Central memory CD4-positive, alpha-beta T cell (primary cell): ENCODE measurements at places on chromosomes 16 and 17.

GRCh38 chr16:60945225-60945624 is 1091.0 kb downstream of the CDH8 start:
- DNase-seq = no peak

DNA sequence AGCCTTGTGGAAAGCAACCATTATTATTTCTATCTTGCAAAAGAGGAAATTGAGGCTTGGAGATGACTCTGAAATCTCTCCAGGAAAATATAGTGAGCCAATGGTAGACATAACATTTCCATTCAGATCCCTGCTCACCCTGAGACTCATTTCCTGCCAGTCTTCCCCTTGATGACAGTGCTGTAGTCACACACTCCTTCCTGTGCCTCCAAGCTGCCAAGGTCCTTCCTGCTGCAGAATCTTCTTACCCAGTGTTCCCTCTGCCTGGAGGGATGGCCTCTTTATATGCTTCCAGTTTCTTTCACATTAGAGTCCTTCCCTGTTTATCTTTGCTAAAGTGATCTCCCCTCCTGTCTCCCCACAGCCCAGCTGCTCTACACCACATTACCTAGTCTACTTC is 648.1 kb downstream of the TOX3 start:
- DNase-seq = no peak

DNA sequence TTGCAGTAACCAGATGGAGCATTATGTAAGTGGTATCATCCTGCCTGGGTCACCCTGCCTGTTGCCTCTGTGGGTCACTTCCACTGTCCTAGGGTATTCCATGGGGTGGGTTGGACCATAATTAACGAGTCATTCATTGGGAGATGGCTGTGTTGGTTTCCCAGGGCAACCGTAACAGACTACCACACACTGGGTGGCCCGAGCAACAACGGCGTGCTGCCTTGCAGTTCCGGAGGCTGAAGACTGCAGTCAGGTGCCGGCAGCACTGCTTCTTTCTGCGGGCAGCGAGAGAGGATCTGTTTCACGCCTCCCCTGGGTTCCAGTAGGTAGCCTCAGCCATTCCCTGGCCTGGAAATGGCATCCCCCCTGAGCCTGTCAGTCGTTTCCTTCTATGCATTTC is 28.9 kb upstream of the CMIP start:
- no peak for DNase-seq

- DNase-seq = no peak
Observed at GRCh38 chr17:48723423-48724250, 652 bp downstream of the PRAC2 start.

GRCh38 chr16:35692824-35693223 is 2233.4 kb downstream of the TP53TG3F start:
- DNase-seq = no peak

DNA sequence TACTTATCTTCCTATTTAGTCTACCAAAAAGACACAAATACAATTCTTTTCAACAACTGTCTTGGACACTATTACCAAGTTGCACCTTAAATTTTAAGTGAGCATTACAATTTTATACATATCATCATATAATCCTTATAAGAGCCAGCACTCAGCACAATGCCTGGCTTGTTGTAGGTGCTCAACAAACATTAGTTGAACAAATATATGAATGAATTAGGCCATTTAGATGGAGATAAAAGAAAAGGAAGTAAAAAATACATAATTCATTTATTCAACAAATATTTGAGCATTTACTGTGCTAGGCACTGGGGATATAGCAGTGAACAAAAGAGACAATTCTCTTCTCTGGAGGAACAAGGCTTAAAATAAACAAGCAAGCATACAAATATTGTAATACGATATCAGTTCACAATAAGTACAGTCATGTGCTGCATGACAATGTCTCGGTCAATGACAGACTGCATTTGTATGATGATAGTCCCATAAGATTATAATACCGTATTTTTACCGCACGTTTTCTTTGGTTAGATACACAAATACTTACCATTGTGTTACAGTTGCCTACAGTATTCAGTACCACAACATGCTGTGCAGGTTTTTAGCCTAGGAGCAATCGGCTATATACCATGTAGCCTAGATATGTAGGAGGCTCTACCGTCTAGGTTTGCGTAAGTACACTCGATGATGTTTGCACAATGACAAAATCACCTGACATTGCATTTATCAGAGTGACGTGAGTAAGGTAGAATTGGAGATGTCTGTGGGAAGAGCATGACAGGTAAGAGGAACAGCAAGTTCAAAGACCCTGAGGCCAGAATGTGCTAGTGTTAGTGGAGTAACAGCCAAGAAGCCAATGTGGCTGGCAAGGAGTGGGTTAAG is 86.4 kb upstream of the HS3ST2 start:
- DNase-seq = no peak

- DNase-seq = no peak
Observed at GRCh38 chr16:49012961-49013726, 268.5 kb downstream of the CBLN1 start.

GRCh38 chr16:11315510-11315909 is 29.7 kb upstream of the RMI2 start:
- no peak for DNase-seq

DNA sequence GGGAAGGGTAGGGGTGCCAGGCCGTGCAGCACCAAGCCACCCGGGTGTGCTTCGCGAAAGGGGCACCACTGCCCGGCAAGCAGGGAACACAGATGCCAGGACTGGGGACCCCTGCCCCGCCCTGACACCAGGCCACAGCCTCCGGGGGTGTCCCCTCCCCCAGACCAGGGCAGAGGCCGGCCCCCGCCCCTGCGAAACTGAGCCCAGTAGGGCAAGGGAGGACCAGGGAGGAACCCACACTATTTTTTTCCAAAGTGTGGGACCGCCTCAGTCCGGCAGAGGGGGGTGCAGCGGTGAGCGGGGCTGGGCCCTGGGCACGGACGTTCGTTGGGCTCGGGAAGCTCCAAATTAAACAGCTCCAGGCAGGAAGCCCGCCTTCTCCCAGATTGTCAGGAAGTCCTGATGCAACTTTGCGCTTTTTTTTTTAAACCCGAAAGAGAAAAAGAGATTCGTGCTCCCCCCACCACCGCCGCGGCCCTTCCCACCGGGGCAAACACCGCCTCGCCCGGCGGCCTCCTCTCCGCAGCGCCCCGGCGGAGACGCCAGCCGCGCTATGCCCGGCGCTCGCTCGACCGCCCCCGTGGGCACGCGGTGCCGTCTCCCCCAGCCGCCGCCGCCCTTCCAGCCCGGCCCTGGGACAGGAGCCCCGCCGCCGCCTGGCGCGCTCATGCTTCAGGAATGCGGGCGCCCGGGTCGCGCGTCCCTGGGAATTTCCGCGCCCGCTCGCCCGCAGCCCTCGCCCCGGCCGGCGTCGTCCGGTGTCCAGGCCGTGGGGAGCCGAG is 755 bp downstream of the PIEZO1 start:
- no peak for DNase-seq

GRCh38 chr17:68792042-68792685 is 163.0 kb downstream of the ABCA8 start:
- no peak for DNase-seq

- peak; percentile 92 for DNase-seq
Observed at GRCh38 chr17:78130437-78131101, at the start of gene TMC8. TMC8 (plus strand) TSS chr17:78130771; CDS start chr17:78131589, 818 bp downstream.

DNA sequence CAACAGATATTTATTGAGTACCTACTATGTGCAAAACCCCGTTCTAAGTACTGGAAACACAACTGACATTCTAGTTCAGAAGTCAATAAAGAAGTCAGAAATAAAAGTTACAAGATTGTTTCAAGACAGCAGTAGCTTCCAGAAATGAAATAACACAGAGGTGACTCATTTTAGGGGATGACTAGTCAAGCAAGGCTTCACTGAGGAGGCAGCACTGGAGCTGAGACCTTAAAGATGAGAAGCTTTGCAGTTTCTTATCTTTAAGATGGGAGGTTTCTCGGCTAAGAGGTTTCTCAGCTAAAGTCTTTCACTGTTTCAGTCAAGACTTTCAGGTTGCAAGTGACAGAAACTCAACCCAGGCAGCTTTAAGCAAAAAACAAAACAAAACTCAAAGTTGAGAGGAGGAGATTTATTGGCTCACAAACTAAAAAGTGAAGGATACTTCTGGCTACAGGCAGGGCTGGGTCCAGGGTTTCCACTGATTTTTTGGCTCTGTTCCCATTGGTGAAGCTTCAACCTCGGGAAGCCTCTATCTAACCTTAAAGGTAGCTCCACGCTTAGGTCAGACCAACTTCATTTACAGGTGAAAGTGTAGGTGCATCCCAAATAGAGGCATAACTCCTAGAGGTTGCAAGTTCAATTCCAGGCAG is 7.4 kb upstream of the MMP2 start:
- DNase-seq = no peak

- no peak for DNase-seq
Observed at GRCh38 chr16:75272097-75272551, 20.7 kb upstream of the BCAR1 start.

- DNase-seq = no peak
Observed at GRCh38 chr17:36001862-36002603, 680 bp upstream of the CCL15 start.

DNA sequence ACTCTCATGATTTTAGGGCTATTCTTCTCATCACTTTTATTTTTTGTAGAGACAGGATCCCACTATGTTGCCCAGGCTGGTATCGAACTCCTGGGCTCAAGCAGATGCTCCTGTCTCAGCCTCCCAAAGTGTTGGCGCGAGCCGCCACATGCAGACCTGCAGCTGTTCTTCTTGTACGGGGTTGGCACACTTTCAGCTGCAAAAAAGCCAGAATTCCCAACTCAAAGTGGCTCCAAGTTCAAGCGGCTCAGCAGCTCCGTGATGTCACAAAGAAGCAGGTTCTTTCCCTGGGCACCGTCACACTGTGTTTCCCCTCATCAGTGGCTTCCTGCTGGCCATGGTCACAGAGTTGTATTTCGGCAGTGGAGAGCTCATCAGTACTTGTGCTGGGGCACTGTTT is 6.7 kb upstream of the SBK1 start:
- DNase-seq = no peak

GRCh38 chr16:31001507-31002249 is 8.8 kb downstream of the STX1B start:
- DNase-seq = no peak

GRCh38 chr16:10987361-10988163 is 43.2 kb downstream of the CLEC16A start:
- peak; percentile 31 for DNase-seq

DNA sequence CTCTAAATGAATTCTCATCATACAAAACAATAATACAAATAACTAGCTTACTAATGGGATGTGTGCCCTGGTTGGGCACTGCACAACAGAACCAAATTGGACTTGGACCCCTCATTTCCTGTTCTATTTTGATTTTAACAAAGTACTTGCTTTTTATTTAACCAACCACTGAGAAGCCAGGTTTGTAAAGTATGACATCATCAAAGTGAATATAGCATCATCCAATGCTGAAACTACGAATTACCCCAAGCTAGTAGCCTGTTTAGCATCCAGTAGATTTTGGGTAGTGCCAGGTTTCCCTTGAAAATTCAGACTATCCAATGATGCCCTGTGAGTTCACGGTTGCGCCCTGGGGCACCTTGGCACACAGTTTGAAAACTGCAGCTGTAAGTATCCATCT is 51.0 kb downstream of the HYDIN start:
- DNase-seq = no peak

DNA sequence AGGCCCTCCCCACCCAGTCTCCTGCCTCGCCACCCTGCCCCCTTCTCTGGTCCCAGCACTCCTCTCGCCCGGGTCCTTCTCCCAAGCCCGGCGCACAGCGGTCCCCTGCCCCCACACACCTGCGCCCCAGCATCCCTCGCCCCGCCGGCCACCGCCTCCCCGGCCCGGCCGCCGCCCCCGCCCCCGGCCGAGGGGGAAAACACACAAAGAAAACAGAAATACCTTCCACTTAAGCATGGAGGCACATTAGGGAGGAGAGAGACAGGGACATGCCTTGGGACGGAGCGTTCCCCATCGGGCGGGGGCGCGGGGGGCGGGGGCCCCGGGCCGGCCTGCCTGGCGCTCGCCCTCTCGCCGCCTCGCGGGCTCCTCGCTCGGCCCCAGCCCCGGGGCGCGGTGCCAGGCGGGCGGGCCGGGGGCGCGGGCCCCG is 326 bp downstream of the SRCIN1 start:
- DNase-seq = no peak

- DNase-seq = no peak
Observed at GRCh38 chr17:21199856-21200255, 14.1 kb downstream of the TMEM11 start.

DNA sequence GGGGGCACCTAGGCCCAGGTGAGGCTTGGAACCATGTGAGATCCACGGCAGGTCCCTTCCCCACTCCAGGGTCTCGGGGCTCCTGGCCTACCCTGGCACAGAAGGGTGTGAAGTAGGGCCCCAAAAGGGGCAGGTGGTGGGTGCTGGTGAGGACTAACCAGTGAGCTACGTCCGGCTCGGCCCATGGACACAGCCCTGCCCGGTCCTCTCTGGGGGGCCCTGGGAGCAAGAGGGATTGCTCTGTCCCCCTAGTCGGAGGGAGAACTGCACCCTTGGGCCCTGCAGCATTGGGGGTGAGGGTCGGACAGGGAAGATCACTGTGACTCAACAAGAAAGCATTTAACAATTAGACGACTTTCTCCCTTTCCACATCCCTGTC is 2.9 kb downstream of the ENPP7 start:
- DNase-seq = no peak

GRCh38 chr17:37543637-37544052 is 54.0 kb downstream of the DUSP14 start:
- DNase-seq = no peak

- peak; percentile 28 for DNase-seq
Observed at GRCh38 chr17:37527249-37527851, 37.7 kb downstream of the DUSP14 start.

DNA sequence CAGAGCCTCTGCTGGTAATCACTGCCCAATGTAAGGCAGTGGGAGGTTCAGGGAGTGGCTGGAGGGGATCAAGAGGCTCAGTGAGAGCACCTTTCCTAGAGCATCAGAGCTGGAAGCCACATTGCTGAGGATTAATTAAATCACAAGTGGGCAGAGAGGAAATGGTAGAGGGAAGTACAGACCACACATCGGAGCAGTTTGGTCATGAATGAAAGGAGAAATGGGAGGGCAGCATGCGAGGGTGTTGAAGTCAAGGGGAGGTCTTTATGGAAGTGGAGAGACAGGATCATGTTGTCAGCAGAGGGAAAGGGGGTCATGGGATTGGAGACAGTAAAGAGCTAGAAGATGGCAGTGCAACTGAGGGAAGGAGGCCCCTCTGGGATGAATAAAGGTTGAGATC is 2.3 kb downstream of the CCL17 start:
- DNase-seq = no peak
